ENCODE measurements at places on chromosomes 11 and 22.
A peak's percentile ranks its signal among the peaks of the same experiment; 100 is the strongest.

DNA sequence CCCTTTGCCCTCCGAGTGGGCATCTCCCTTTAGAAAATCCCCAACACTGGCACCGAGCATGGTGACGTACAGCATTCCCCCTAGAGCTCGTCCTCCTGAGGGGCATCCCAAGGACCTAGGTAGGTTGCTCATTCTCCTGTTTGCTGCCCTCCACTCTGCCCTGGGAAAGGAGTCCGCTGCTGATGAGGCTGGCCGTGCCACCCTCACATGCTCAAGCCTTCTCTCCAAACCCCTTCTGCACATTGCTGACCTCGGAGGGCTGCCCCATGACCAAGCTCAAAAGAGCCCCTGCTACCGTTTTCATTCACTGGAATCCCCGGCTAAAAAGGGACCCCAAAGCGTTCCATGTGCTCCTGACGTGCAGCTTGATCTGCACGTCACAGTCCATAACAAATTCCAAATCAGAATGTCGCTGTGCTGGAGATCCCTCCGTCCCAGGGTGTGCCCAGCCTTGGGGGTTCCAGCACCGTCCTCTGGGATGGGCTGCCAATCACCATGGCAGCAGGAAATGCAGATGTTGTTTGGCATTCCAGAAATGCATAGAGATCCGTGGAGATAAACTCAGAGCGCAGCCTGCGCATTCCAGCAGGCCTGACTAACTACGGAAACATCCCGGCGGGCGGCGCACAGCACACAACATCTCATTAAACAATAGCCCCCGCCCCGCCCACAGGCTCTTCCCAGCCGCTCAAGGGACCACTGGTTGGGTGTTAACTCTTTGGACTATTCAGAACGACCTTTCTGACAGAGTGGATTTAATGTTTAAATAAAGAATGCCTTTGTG, 26.3 kb upstream of the GNB1L start:
- no peak for DNase-seq

GRCh38 chr11:75721852-75722668, 4.4 kb downstream of the MOGAT2 start:
- no peak for DNase-seq

DNA sequence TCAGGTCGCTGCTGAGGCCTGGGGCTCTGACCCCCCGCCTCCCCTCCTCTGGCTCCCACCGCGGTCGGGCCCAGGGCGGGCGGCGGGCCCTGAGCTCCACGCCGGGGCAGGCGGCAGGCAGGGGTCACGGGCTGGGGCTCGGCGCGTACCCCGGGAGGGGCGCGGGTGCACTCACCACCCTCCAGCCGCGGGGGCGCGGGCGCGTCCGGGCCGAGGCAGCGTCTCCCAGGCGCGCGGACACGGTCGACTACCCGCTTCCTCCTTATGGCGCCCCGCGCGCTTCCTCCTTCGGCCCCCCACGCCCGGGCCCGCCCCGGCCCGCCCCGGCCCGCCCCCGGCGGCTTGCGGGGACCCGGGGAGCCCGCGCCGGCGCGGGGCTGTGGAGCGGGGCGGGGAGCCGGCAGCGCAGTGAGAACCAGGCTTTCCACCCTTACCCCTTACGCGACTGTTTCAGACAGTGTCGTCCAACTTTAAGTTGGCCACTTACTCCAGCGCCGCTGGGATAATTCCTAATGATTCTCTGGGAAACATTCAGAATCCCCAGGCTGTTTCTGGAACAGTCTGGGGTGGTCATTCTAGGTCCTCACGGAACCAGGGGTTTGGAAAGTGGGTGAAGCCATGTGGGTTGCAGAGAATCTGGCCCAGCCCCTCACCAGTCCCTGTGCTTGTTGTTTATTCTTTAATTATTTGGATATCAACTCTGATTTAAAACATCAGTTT, at the start of gene BID:
Gene BID (minus strand): TSS at position 264 of the 720 bp plus-strand sequence. CDS start 24,353 bp downstream, outside the sequence.
- peak; percentile 49 for DNase-seq

- no peak for DNase-seq
Observed at GRCh38 chr11:121321614-121322243, 29.2 kb downstream of the SC5D start.

- no peak for DNase-seq
Observed at GRCh38 chr22:49179886-49180682, 647.6 kb downstream of the BRD1 start.

DNA sequence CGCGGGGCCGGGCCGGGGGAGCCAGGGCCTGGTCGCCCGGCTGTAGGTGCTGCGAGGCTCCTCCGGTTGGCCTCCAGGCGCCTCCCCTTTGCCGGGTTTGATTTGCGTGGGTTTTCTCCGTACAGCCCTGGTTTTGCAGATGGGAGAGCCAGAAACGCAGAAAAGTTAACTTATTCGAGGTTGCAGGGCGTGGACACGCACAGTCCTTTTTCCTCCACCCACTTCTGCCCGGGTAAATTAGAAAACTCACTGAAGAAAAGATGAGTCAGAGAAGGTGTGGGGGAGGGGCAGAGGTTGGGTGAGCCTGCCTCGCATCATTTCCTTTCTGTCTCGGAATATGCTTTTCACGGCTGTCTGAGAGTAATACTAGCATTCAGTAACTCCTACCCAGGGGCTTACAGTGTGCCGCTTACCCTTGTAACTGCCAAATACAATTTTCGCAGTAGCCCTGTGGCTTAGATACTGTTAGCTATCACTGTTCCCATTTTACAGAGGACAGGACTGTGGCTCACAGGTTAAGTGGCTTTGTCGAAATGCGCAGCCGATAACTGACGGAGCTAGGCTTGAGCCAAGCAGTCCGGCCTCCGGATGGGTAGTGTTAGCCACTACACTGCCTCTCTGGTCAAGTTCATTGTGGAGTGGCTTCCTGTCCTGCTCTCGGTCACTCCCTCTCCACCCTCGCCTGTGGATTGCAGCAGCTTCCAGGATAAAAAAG, 812 bp downstream of the FADD start:
- peak; percentile 42 for DNase-seq

DNA sequence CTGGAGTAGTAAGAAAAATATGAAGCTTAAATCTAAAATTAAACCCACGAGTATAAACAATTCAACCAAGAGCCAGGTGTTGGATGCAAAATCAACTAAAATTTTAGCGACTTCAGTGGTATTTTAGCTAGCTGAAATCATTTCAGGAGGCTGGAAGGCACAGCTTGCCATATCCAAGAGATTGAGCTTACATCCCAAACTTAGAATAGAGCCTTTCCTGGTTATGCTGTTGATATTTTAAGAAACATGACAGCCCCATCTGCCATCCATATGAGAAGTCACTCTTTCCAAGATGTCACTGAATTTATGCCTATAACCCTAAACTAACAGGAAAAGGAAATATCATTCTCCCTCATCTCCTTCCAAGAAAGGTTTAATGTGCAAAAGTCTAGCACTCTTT, 334.0 kb downstream of the KCNA4 start:
- no peak for DNase-seq

DNA sequence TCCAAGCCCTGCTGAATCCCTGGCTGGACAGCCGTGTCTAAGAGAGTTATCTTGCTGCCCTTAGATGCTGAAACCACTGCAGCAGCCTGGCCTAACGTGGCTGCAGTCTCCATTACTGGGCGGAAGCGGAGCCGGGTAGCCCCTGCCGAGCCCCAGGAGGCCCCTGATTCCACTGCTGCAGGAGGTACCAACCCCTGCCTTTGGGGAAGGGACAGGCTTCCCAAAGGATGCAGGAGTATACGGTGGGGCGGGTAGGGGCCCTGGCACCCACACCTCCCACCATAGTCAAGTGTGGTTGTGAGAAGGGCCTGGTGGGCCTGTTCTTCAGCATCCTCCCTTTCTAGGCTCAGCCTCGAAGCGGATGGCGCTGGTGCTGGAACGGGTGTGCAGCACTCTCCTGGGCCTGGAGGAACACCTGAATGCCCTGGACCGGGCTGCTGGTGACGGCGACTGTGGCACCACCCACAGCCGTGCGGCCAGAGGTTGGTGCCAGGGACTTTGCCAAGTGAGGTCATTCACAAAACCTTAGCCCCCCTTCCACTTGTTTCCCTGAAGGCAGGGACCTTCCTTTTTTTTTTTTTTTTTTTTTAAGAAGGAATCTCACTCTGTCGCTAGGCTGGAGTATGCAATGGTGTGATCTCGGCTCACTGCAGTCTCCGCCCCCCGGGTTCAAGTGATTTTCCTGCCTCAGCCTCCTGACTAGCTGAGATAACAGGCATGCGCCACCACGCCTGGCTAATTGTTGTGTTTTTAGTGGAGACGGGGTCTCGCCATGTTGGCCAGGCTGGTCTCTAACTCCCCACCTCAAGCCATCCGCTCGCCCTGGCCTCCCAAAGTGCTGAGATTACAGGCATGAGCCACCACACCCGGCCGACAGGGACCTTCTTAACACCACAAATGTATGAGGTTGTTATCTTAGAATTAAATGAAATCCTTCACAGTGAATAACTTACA, 11.0 kb downstream of the TKFC start:
- DNase-seq = no peak

DNA sequence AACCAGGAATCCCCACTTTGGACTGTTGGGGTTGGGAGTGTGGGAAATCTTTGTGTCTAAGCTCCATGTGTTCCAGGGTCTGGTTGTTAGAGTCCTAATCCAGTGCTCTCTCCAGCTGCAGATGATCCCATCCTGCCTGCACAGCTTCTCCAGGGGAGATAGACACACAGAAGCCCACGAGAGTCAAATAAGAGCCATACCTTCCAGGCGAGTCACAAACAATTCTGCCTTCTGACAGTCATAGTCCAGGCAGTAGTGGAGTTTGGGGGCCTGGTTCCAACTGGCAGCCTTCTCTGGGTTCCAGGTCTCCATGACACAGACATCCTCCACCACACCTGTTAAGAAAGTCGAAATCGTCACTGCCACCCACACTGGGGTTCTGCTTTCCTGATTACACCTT, 32.1 kb downstream of the SYT13 start:
- DNase-seq = no peak

GRCh38 chr11:81570669-81571068, 1163.0 kb downstream of the FAM181B start:
- no peak for DNase-seq

DNA sequence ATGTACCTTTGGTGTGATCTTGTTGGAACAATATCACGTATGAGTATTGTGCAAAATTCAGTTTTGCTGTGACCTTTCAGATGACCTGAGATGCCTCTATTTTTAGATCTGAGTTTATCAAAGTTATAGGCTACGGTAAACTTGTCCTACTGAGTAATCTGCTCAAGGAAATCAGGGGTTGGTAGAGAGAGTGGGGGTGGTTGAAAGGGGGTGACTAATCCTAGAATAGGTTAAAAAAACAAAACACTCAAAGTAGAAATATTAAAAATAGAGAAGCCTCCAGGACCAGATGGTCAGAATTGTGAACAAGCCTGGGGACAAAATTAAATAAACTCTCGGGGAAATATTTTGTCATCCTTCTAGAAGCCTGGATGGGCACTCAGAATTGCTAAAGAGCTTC, 59.9 kb upstream of the C11orf87 start:
- no peak for DNase-seq

DNA sequence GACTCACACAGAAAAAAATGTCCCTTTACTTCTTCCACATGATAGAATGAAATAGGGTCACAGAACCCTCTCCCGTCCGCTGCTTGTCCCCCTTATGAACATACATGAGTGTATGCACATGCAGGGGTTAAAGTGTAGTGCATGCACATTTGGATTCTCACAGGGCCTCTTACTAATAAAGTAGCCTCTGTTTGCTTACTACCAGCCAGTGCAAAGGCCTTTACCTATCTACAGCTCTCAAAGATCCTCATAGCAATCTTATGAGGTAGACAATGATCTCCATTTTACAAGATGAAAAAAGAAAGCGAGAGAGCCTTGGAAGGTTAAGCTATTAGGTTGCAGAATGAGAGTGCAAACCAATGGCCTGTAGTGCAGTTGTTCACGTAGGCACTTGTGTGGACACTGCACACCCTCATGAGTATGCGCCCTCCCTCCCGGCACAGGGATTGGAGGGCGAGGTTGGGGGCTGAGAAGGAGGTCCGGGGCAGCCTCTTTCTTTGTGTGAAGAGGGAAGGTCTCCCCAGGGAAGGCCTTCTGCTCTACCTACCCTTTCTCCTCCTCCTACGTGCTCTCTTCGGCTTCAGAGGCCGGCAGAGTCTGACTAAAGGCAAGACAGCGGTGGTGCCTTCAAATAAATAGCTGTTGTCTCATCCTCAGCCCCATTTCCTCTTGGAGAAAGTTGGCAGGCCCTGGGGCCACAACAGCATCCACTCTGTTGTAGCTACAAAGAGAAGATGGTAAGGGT, 91.3 kb downstream of the CEP164 start:
- DNase-seq = no peak

GRCh38 chr11:69058511-69059270, 10.0 kb downstream of the TPCN2 start:
- peak; percentile 25 for DNase-seq

GRCh38 chr11:35474688-35475087, 50.7 kb downstream of the PAMR1 start:
- DNase-seq = no peak

GRCh38 chr11:101211407-101211975, 81.9 kb upstream of the PGR start:
- no peak for DNase-seq

DNA sequence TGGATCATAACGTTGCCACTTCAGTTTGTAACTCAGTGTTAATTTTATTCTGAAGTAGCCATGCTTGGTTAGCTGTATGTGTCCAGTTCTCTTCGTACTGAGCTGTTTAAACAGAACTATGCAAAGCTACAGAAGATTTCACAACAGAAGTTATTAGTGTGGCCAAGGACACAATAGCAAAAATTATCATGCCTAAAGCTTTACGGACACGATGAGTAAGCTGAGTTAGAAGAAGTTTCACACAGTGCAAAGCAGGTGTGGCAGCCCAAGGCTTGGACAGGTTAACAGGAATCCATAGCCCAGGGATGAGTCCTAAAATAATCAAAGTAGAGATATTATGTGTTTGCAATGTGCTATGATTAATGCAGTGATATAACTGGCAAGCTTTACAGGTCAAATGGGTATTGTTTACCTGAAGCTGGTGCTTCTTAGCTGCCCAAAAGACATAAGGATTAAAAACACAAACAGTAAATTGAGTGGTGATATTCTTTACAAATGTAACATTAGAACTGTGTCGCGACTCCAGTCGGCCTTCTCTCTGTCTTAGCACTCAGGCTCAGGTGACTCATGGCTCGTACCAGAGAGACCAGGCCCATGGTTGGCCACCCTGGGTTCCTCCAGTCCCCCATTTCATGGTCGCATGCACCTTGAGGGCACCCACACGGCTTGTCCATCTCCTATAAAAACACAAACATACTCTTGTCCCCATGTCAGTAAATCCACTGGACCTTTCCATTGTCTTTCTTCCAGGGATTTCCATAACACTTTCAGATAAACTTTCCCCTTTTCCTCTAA, 35.5 kb upstream of the NCAM1 start:
- no peak for DNase-seq

- no peak for DNase-seq
Observed at GRCh38 chr11:94544646-94545263, 1.0 kb downstream of the FUT4 start.

GRCh38 chr11:383431-383830, 10.6 kb upstream of the PKP3 start:
- no peak for DNase-seq

GRCh38 chr22:42863349-42863961, 6.4 kb upstream of the ARFGAP3 start:
- DNase-seq = no peak

- no peak for DNase-seq
Observed at GRCh38 chr22:38831166-38831945, 12.5 kb downstream of the NPTXR start.

All from GDM1 (cell line).